ENCODE measurements at places on chromosomes 12 and 14.

GRCh38 chr12:48219631-48220030, 16.5 kb upstream of the OR10AD1 start:
- no peak for DNase-seq

- DNase-seq: no peak
Observed at GRCh38 chr12:25797386-25797785, 161.1 kb upstream of the RASSF8 start.

DNA sequence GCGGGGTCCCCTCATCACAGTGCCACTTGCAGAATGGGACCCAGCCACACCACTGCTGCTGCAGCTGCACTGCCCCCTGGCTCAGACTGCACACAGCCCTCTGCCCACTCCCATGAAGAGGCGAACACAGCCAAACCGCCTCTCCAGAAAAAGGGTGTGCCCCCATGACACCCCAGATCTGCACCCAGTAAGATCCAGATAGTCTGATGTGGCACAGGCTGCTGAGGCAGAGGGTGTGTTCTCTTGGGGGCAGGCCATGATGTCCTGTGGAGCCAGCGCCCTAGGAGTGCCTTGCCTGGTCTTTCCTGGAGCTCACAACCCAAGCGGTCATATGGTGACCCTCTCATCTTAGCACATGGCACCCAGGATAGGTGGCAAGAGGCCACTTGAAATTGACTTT, 44.4 kb downstream of the SLC8B1 start:
- no peak for DNase-seq

DNA sequence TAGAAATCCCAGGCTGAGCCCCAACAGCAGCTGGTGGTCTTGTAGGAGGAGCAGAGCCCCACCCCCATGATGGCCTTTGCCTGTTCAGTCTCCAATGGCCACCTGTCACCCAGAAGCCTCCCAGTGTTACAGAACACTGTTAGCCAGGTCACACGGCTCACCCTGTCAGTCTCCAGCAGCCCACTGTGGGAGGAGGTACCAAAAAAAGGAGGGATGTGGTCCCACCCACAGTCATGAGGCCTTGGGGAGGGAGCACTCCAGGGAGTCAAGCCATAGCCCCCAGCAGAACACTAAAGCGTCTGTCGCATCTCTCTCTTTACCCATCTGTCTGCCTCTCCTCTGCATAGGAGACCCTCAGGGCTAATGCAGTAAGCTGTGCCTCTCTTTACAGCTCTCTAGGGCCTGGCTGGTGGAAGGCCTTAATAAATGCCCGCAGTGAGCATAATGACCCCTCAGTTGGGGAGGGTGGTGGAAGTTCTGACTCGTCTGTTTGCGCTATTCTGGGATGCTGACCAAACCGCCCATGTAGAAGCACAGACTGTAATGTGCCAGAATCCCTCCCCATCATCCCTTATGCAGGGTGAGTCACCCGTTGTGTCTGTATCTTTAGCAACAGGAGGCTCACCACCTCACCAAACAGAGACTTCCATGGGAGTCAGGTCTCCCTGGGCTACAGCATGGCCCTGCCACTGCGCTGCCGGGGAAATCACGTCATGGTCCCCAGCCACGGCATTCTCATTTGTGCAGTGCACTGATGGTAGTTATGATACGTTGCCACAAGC, 14.6 kb downstream of the C14orf132 start:
- DNase-seq: peak; percentile 87

GRCh38 chr14:56235388-56235787, 117.2 kb downstream of the PELI2 start:
- DNase-seq: no peak

DNA sequence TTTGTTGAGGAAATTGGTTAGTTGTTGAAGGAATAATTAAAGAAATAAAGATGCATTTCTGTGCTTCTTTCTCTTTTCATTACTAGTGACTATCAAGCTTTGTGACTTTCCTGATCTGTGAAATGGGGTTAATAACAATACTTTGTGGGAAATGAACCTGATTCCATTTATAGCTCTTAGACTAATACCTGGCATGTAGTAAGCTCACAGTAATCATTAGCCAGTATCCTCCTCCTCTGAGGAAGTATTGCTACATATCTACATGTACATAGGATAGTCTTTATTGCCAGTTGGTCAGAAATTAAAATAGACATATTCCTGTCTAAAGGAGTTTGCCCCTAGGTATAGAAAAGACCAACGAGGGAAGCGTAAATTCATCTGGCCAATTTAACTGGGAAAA, 1.8 kb upstream of the CCDC198 start:
- DNase-seq: no peak

GRCh38 chr12:40832668-40833067, 140.4 kb downstream of the CNTN1 start:
- no peak for DNase-seq

GRCh38 chr12:12891080-12891880, at the start of gene GPRC5A:
Gene GPRC5A, plus strand, starts transcription at chr12:12891562. Its CDS starts 16,688 bp downstream, at chr12:12908250.
- peak; percentile 82 for DNase-seq

GRCh38 chr14:93186956-93187355, 1.8 kb downstream of the LYSET start:
- no peak for DNase-seq

GRCh38 chr12:77362509-77363210, 297.3 kb upstream of the E2F7 start:
- DNase-seq: no peak

DNA sequence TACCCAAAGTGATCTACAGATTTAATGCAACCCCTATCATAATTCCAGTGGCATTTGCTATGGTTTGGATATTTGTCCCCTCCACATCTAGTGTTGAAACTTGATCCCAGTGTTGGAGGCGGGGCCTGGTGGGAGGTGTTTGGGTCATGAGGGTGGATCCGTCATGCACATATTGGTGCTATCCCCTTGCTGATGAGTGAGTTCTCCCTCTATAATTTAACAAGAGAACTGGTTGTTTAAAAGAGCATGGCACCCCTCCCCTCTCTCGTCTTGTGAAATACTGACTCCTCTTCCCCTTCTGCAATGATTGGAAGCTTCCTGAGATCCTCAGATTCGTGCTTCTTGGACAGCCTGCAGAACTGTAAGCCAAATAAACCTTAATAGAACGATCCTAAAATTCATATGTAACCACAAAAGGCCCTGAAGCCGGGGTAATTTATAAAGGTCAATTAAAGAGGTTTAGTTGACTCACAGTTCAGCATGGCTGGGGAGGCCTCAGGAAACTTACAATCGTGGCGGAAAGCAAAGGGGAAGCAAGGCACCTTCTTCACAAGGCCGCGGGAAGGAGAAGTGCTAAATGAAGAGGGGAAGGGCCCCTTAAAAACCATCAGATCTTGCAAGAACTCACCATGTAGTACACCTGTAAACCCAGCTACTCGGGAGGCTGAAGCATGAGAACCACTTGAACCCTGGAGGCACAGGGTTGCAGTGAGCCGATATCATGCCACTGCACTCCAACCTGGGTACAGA, 41.2 kb downstream of the SLC39A9 start:
- DNase-seq: no peak

GRCh38 chr14:101226603-101227425, 323.3 kb upstream of the RTL1 start:
- DNase-seq: no peak

DNA sequence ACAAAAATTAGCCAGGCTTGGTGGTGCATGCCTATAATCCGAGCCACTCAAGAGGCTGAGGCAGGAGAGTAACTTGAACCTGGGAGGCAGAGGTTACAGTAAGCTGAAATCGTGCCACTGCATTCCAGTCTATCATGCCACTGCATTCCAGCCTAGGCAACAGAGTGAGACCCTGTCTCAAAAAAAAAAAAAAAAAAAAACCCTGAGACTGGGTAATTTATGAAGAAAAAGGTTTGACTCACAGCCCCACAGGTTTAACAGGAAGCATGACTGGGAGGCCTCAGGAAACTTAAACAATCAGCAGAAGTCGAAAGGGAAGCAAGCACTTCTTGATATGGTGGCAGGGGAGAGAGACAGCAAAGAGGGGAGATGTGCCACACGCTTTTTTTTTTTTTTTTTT, 123.2 kb downstream of the GXYLT1 start:
- no peak for DNase-seq

Data from AG04450 (cell line).